ENCODE measurements at places on chromosomes 3 and 15. TPM values are rescaled to one million over a fixed set of nuclear protein-coding genes. Genes with fewer than 3 reads are reported as not detected.

- DNase-seq, result no peak
These were observed 62.6 kb downstream of the OSBPL10 start for GRCh38 chr3:31918179-31919150.

CD200R1 gene
- polyA plus RNA-seq, result 0.86 TPM

- DNase-seq, result peak; percentile 22
These were observed 1.0 kb downstream of the CPNE9 start for GRCh38 chr3:9704347-9705322.

- no peak for DNase-seq
These were observed 262.5 kb upstream of the LMCD1 start for GRCh38 chr3:8239095-8239494.

DNA sequence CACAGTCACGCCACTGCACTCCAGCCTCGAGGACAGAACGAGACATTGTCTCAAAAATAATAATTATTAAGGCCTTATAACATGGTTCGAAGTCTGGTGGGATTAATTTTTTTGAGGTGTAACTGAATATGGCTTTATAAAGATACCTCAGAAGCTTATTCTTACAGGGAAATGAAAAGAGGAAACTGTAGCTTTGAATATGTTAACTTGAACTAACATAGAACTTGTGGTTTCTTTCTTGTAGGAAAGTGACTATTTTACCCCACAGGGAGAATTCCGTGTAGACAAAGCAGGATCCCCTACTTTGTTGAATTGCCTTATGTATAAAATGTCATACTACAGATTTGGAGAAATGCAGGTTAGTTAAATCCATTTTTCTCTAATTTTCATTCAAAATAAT lies 96.3 kb downstream of the STT3B start:
- DNase-seq, result no peak

DNA sequence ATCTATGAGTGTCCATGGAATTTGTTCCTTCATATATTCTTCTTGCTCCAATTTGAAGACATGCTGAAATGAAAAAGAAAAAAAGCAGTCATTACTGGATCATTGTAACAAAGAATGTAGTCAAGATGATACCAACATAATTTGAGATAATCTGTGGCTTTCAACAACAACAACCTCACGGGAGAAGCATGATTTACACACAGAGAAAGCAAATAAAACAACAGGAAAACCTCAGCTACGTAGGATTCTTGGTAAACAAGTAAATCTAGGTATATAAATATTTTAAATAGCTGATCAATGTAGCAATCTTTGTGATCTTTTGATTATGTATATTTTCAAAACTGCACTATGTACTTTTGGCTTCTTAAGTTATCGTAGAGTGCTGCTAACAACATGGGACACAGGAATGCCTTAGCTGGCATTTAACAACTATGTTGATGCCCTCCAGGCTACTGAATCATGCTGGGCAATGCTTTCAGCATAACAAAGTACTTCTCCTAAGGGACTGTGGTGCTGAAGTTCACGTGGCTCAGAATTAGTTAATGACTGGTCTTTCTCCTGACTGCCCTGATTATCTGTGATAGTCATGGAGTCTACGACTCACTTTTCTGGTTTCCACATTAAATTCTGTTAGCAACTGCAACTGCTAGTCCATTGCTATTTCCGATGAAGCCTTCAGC lies 96.5 kb upstream of the MYO5C start:
- no peak for DNase-seq

DNA sequence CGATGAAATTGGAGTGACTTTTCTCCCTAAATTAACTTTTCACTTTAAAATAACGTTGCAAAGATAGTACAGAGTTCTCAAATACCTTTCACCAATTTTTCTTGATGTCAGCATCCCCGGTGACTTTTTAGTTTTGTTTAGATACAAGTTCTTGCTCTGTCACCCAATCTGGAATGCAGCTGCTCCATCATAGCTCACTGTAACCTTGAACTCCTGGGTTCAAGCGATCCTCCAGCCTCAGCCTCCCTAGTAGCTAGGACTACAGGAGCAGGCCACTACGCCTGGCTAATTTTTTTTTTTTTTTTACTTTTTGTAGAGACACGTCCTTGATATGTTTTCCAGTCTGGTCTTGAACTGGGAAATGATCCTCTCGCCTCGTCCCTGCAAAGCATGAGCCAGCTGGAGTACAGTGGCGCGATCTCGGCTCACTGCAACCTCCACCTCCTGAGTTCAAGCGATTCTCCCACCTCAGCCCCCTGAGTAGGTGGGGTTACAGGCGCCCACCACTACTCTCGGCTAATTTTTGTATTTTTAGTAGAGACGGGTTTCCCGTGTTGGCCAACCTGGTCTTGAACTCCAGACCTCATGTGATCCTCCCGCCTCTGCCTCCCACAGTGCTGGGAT lies 747 bp downstream of the NSUN3 start:
- DNase-seq, result no peak

DNA sequence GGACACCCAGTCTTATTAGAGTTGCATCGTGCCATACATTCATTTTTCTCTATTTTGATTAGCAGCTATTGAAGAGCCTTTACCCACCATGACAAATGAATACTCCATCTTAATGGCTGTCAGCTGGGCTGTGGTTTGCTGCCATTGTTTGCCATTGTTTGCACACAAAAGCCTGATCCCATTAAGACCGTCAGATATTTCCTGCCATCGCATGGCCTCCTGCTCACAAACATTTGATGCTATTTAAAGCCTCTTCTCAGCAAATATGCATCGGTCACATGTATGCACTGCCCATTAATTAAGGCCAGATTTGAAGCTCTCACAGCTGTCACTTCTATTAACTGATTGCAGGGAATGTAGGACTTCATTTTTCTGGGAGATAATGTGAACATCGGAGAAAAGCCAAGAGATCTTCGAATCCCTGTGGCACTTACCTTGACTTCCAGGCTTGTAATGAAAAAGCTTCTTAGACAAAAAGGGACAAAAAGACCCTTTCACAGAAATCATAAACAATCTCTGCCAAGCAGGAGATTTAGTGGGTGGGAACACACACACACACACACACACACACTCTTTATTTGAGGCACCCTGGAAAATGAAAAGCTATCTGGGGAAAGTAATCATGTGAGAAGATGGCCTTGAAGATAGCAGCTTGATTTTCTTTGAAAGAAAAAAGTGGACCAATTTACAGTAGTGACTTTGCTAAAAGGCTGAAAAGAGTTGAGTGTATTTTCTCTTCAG lies 175.4 kb upstream of the NR2E3 start:
- no peak for DNase-seq

Data from left renal cortex interstitium (tissue), 4 donors.